ENCODE measurements at places on chromosomes 2 and 18. TPM values are rescaled to one million over a fixed set of nuclear protein-coding genes. Genes with fewer than 3 reads are reported as not detected.

DNA sequence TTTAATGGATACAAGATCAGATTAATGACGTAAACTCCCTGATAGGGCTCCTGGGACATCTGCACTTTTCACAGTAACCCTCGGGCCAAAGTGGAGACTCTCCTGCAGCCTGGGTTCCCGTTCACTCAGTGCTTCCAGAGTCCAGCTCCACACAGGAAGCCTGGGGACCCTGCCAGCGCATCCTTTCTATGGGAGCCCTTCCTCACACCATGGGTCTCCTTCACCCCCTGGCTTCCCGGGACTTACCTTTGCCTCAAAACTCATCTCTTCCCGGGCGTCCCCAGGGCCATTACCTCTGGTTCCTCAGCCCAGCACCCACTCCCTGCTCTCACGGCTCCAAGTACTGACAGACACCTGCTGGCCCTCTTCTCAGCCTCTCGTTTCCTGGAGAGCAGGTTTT is 40.7 kb upstream of the KLF11 start:
- peaks cover 13% of the 10 kb centered on the region for H3K27me3 ChIP-seq
- peaks cover 4% of the 10 kb centered on the region for H3K36me3 ChIP-seq
- peaks cover 8% of the 10 kb centered on the region for H3K4me1 ChIP-seq
- no peak overlapping the region for H3K4me3 ChIP-seq

Gene ATP6V1B1
- 0.62 TPM for total RNA-seq

Gene FOXD4L1
- 0.13 TPM for total RNA-seq

DNA sequence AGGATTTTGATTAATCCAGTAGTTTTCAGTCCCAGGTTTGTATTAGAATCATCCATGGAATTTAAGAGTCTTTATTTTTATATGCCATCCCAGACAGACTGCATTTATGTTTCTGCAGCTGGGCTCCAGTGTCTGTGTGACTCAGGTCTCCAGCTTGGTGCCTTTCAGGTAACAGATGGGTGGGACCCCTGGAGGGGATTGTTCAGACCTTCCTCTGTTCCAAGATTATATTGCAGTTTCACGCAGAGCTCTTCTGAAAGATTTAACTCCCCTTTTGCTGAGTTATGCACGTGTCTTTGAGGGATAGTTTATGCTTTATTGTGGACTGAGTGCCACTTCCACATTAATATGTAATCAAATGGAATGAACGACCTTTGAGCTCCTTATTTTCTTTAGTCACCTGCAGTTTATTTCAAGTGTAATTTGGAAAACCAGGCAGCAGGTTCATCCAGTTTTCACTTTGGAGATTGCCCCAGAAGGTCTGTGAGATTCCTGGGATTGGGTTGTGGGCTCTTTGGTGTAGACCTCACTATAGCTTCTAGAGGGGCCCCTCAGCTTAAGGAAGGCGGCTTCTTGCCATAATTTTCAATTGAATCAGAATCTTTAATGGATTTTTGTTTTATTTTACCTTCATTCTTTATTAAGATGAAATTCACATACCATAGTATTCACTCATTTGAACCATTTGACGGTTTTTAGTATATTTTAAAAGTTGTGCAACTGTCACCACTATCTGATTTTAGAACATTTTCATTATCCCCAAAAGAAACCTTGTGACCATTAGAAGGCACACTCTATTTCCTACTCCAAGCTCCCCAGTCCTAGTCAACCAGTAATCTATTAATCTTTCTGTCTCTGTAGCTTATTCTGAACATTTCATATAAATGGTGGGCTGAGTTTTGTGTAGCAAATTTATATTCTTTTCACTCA is 135.0 kb downstream of the WDSUB1 start:
- no peaks in the 10 kb centered on the region for H3K27me3 ChIP-seq
- H3K27ac ChIP-seq: no peak overlapping the region
- peaks cover 12% of the 10 kb centered on the region for H3K36me3 ChIP-seq
- H3K4me1 ChIP-seq: peaks cover 48% of the 10 kb centered on the region

GRCh38 chr2:118179445-118179844 is 91.2 kb downstream of the INSIG2 start:
- H3K27me3 ChIP-seq: peaks cover 9% of the 10 kb centered on the region
- H3K4me1 ChIP-seq: no peaks in the 10 kb centered on the region

GRCh38 chr2:12486205-12487118 is 230.3 kb upstream of the TRIB2 start:
- no peak overlapping the region for H3K27ac ChIP-seq
- no peaks in the 10 kb centered on the region for H3K36me3 ChIP-seq
- no peak overlapping the region for H3K4me3 ChIP-seq
- H3K27me3 ChIP-seq: no peaks in the 10 kb centered on the region

Gene EGR4
- not detected for total RNA-seq

- H3K27me3 ChIP-seq: no peaks in the 10 kb centered on the region
- H3K4me3 ChIP-seq: no peak overlapping the region
- H3K36me3 ChIP-seq: no peaks in the 10 kb centered on the region
Observed at GRCh38 chr2:172380436-172381274, 46.7 kb upstream of the ITGA6 start.

DNA sequence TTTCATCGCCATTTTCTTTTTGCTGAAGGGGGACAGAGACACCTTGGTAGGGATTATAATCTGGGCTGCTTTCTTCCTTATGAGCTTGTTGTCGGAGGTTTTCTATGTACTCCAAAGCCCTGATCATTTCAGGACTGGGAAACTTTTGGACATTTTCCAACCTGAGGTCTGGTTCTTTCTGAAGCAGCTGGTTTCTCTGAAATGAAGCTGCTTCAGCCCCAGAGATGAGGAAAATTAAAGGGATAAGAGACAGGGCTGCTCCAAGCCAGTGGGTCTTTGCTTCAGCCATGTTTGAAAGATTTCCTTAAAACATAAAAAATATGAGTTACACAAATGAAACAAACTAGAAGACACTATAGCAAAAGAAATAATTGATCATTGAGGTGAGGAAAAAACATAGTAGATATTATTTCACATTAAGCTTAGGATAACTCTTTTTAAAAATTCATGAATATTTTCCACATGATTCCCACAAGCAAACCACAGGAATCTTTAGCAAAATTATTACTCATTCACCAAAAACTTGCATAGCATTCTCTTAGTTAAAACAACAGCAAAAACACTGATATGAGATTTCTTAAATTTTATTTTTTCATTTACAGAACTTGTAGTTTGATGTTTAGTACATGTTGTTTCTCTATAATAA is 3.0 kb downstream of the SCG2 start:
- H3K27ac ChIP-seq: no peak overlapping the region
- no peak overlapping the region for H3K4me3 ChIP-seq
- DNase-seq: no peak

GRCh38 chr2:72090781-72091482 is 56.7 kb downstream of the CYP26B1 start:
- H3K27me3 ChIP-seq: peaks cover 3% of the 10 kb centered on the region
- H3K4me3 ChIP-seq: no peak overlapping the region
- peaks cover 2% of the 10 kb centered on the region for H3K4me1 ChIP-seq
- no peaks in the 10 kb centered on the region for H3K36me3 ChIP-seq
- H3K27ac ChIP-seq: no peak overlapping the region

DNA sequence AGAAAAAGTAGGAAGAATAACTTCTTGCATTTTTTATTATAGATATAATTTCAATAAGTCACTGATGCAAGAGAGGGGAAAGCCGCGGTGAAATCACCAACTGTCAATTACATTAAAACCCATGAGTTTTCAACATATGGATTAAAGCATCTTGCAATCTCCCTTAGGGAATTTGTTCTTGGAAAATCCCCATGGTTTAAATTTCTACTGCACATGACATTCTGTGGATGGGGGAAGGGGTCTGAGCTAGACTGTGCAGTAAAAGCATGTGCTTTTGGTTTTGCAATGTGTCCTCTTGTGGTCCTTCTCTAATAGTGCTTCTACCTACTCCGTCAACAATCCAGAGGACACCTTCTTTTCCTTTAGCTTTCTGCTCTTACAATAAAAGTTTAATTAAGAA is 894.0 kb downstream of the DCDC2C start:
- no peak for DNase-seq
- no peak overlapping the region for H3K27ac ChIP-seq
- no peak overlapping the region for H3K4me3 ChIP-seq
- no peaks in the 10 kb centered on the region for H3K36me3 ChIP-seq
- no peaks in the 10 kb centered on the region for H3K4me1 ChIP-seq

DNA sequence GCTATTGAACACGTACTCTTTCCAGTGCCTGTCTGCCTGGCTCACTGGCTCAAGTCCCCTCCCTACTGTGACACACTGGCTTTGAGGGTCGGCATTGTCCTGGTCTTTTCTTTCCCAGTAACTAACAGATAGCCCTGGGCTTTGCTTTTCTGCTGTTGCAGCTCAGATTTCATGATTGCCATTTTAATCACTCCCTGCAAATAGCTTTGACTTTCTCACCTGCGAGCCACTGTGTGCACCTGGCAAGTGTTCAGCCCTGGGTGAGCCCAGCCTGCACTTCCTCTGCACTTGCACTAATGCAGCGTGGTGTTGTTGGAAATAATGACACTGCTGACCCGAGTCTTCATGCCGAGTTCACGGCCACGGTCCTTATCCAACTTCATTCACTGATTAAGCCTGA is 52.9 kb downstream of the DCDC2C start:
- H3K36me3 ChIP-seq: no peaks in the 10 kb centered on the region
- H3K4me3 ChIP-seq: no peak overlapping the region
- H3K4me1 ChIP-seq: peaks cover 9% of the 10 kb centered on the region
- no peak overlapping the region for H3K27ac ChIP-seq
- H3K27me3 ChIP-seq: peaks cover 2% of the 10 kb centered on the region

Gene MC2R
- total RNA-seq: 0.18 TPM

- peak; percentile 59 for DNase-seq
- no peaks in the 10 kb centered on the region for H3K4me1 ChIP-seq
- H3K36me3 ChIP-seq: no peaks in the 10 kb centered on the region
- no peaks in the 10 kb centered on the region for H3K27me3 ChIP-seq
- H3K27ac ChIP-seq: peak overlapping the region; percentile 45
Observed at GRCh38 chr2:18412980-18413675, 147.3 kb downstream of the RDH14 start.

- H3K27me3 ChIP-seq: no peaks in the 10 kb centered on the region
- no peak overlapping the region for H3K27ac ChIP-seq
- no peak overlapping the region for H3K4me3 ChIP-seq
- peak; percentile 18 for DNase-seq
- H3K36me3 ChIP-seq: peaks cover 14% of the 10 kb centered on the region
- H3K4me1 ChIP-seq: no peaks in the 10 kb centered on the region
Observed at GRCh38 chr2:222943820-222944219, 83.0 kb downstream of the ACSL3 start.

DNA sequence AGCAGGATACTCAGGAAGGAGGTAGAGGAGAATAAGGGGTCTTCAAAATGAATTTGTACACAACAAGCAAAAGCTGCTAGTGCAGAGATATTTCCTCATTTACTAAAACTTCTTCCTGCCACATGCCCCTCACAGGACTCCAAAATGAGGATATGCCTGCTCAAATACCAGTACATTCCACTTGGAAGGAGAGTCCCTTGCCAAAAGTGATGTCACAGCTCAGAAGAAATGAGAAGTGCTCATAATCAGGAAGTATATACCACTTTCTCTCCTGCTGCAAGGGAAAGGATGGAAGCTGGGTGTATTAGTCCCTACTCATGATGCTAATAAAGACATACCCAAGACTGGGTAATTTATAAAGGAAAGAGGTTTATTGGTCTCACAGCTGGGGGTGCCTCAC is 87.7 kb upstream of the FSHR start:
- H3K4me1 ChIP-seq: no peaks in the 10 kb centered on the region
- H3K27me3 ChIP-seq: no peaks in the 10 kb centered on the region
- peak; percentile 20 for DNase-seq
- H3K4me3 ChIP-seq: no peak overlapping the region

DNA sequence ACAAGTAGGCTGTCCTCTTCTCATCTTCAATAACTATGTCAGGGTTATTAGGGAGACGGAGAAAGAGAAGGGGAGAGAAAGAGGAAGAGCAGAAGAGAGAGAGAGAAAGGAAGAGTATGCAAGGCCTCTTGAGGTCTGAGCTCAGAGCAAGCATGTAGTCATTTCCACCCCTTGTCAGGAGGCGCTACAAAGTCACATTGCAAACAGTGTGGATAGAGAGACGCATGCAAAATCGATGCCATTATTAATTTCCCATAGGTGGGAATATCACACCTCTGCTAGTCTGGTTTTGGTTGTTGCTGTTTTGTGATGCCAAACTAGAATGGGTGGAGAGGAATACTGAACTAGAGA is 24.2 kb upstream of the SERPINE2 start:
- H3K36me3 ChIP-seq: no peaks in the 10 kb centered on the region
- H3K4me3 ChIP-seq: no peak overlapping the region
- no peaks in the 10 kb centered on the region for H3K27me3 ChIP-seq

DNA sequence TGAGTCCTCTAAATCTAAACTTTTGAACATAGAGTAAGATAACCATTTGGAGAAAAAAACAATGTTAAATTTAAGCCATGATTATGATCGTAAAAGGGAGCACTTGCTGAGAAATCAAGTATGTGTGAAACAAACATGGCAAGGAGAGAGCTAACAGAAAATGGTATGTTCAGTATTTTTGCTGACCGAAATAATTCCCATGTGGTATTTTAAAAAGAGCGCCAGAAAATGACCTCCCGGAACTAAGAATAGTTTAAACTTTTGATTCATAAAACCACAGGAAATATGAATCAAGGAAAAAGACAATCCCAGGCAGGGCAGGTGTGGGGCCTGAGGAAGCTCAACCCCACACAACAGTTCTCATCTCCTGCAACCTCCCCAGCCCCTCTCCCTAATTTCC is 74.2 kb downstream of the DOCK10 start:
- H3K36me3 ChIP-seq: no peaks in the 10 kb centered on the region
- peaks cover 3% of the 10 kb centered on the region for H3K4me1 ChIP-seq
- H3K27ac ChIP-seq: no peak overlapping the region
- H3K4me3 ChIP-seq: no peak overlapping the region
- DNase-seq: peak; percentile 73

DNA sequence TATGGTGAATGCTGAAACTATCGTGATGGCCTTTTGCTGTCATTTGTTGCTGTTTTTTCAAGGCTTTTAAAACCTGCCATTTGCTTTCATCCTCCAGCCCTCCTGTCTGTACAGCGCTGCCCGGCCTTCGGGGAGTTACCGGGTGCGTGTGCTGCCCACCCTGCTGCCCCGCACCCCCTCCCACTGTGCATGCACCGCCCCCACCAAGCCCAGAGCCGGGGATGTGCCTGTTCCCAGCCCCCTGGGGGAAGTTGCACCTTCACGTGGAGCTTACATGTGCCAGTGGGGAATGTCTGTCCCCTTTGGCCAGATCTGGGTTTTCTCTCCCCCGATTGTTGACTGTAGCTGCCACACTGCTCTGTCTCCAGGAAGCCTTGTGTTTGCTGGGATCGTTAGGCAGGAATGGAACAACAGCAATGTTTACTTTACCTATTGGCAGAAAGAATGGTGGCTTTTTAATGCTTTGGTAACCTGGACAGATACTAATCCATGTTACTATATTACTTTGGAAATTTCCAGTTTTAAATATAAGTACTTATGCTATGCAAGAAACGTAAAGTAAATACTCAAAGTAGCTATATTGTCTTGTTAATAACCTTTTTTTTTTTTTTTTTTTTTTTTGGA is 64.8 kb upstream of the RBM44 start:
- H3K27me3 ChIP-seq: no peaks in the 10 kb centered on the region
- H3K27ac ChIP-seq: peak overlapping the region; percentile 82
- H3K36me3 ChIP-seq: peaks cover 36% of the 10 kb centered on the region

Gene SP9
- 0.13 TPM for total RNA-seq

Measured in muscle of leg (tissue), 16 donors.